Neural progenitor cell (in vitro differentiated cells): ENCODE measurements at places on chromosomes 6 and 20. TPM values are rescaled to one million over a fixed set of nuclear protein-coding genes. Genes with fewer than 3 reads are reported as not detected.

EYA2 gene
- total RNA-seq: 1.8 and 2.1 TPM in 2 replicates

GRCh38 chr6:138289739-138290138 is 71.4 kb upstream of the PBOV1 start:
- DNase-seq: peak; percentile 35

DNA sequence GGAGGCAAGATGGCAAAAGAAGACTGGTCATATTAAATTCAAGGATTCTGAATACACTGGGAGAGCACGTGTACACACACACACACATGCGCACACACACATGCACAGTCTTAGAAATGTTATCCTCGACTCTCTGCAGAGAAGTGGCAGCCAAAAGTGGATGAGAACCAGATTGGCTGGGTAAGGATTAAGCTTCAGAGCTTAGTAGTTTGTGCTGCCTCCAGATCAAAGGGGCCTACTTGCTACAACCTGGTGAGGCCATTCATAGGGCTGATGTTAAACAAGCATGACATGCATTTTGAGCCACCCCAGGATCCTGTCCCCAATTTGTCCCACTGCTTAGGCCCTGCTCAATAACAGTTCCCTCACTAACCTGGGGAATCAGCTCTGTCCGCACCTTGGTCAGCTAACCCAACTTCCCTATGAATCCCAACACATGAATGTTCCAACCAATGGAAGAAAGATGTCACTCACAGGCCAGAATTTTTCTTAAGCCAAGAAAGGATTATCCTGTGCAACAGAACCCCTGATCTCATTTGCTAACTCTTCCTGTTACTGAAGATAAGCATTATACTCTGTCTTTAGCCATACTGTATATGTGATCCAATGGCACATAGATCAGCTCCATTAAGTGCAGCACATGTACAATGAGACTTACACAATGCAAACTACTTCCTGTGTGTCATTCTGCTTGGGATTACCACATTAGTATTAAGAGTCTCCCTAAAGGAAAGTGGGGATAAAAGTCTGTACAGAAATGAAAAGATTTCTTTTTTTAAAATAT is 31.0 kb downstream of the TOMM6 start:
- no peak for DNase-seq

GRCh38 chr20:25052255-25053194 is 5.4 kb downstream of the ACSS1 start:
- no peak for DNase-seq

DNA sequence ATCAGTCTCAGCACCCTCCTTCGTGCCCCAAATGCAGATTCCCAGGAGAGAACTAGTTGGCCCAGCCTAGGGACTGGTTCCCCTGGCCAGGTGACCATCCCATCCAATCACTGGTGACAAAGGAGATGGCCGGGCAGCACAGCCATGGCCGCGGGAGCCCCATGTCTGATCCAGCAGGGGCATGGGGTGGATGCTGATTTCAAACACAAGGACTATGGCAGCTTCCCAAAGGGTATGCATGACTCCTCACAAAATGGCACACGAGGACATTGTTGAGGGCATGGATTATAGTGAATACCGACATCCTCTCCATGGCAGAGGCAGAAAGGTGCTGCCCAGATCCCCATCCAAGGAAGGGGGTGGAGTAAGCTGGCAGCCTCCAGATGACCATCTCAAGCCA is 9.9 kb upstream of the LSM14B start:
- DNase-seq: no peak

DNA sequence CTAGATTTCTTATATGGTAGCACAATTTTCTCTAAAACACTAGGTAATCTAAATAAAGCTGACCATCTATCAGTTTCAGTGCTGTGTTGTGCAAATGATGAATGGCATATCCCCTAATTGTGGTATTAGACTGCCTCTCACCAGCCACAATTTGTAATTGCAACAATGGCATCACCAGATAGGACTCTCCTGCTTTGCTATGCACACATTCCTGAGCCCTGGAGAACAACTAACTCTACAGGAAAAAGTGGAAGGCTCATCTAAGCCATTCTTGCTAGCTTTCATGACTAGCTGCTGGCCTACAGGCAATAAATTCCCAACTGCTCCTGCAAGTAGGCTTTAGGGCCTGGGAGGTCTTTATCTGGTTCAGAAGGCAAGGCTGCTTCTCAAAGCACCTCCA is 974.1 kb downstream of the EYS start:
- peak; percentile 28 for DNase-seq

DNA sequence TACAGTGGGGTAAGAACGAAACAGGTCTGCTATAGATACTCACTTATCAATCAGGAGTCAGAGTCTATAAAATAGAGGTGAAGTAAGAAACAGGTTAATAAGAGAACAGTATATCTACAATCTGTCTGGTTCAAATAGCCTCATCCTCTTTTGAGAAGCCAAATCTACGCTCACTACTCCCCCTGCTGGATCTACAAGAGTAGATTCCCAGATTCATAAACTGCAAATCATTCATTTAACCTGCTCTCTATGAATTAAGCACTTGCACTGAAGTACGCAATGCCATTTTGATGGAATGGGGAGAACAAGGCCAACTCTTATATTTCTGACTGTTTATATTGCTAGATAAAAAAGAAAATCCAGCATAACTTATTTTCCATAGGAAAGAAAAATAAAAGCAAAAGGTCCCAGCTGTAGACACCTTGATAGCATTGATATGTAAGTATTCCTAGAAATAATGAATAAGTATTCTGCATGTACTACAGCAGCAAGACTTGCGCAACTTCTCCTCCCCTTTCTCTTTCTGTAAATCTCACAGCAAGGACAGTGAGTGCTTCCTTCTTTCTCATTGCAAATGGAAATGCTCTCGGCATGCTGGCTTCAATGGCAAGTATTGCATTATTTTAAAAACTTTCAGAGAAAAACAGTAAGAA is 92.3 kb downstream of the RFX6 start:
- peak; percentile 64 for DNase-seq

DNA sequence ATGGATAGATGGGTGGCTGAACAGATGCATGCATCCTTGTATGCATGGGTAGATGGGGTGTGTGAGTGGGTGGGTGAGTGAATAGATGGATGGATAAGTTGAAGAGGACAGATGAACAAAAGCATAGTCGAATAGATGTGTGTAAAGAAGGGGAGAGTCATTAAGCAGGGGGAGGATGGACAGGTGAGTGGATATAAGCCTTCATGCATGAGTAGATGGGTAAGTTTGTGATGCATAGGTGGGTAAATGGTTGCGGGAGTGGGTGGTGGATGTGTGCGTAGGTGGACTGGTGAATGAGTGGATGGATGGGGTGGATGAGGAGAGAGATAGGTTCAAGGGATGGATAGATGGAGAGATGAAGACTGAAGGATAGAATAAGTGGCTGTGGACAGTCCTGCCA is 29.6 kb downstream of the HLA-DPB1 start:
- no peak for DNase-seq

DNA sequence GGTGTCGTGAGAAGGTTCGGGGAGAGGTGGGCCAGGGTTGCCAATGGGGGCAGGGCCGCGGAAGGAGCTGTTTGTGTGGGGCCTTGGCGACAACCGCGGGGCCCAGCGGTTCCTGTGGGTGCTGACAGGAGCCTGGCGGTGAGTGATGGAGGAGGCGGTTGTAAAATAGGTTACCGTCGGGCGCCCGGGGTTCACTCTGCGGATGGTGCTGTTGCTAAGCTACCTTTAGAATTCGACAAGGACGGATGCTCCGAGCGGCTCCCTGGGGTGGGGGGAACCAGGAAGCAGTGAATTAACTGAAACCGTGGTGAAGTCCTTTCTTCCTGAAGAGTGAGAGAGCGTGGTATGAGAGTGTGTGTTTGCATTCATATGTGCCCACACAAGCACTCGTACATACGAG is 61.7 kb downstream of the CDH22 start:
- no peak for DNase-seq
